ENCODE measurements at places on chromosomes 7 and 10.

DNA sequence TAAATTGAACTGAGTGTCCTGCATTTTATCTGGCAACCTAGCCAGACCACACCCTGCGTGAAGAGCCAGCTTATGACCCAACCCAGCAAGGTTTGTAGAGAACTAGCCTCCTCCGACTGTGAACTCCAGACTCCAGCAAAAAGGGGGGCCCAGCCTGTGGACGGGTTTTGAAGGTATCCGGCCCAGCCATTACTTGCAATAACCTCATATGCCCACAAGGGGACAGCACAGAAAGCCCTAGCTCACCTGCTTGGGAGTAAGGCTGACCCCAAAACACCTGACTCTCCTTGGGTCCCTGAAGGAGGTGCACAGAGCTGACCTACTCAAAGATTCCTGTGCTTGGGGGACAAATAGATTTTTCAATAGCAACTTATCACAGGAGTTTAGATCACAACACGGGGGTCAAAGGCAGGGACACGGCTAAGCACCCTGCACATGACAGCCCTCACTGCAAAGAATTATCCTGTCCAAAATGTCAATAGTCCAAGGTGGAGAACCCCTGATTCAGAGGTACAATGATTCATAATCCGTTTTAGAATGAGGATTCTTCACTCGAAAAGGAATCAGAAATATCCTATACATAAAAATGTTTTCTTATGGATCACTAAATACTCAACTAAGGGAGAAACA is 4.6 kb downstream of the TRPV6 start:
- H3K4me3 ChIP-seq: no peak overlapping the region
- peak; percentile 89 for DNase-seq

- no peak overlapping the region for H3K4me3 ChIP-seq
- no peaks in the 10 kb centered on the region for H3K36me3 ChIP-seq
- DNase-seq: no peak
These were observed 4.4 kb upstream of the BET1 start for GRCh38 chr7:94008537-94008936.

GRCh38 chr7:77330169-77330882 is 85.8 kb downstream of the GSAP start:
- no peaks in the 10 kb centered on the region for H3K36me3 ChIP-seq
- no peaks in the 10 kb centered on the region for H3K27me3 ChIP-seq
- no peak overlapping the region for H3K4me3 ChIP-seq

DNA sequence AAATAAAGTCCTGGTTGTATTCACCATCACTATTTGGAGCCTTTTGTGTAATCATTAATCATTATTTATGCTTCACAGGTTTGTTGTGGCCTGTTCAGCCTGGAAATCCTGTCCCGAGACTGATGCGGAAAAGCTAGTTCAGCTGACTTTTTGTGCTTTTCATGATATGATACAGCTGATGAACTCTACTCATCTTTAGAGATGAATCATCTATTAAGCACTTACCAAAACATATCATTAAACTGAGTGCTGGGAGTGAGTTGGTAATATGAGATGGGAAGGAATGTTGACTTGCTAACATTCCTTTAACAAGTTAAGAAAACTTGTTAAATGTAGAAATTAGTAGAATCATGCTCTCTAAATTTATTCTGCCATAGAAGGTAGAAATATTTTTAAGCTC is 53.0 kb downstream of the CROT start:
- H3K36me3 ChIP-seq: peaks cover 35% of the 10 kb centered on the region
- H3K4me3 ChIP-seq: no peak overlapping the region
- no peaks in the 10 kb centered on the region for H3K27me3 ChIP-seq
- H3K4me1 ChIP-seq: no peaks in the 10 kb centered on the region
- H3K27ac ChIP-seq: no peak overlapping the region

GRCh38 chr7:68205826-68206225 is 1209.2 kb downstream of the TYW1 start:
- no peak for DNase-seq
- no peak overlapping the region for H3K27ac ChIP-seq
- no peaks in the 10 kb centered on the region for H3K27me3 ChIP-seq

DNA sequence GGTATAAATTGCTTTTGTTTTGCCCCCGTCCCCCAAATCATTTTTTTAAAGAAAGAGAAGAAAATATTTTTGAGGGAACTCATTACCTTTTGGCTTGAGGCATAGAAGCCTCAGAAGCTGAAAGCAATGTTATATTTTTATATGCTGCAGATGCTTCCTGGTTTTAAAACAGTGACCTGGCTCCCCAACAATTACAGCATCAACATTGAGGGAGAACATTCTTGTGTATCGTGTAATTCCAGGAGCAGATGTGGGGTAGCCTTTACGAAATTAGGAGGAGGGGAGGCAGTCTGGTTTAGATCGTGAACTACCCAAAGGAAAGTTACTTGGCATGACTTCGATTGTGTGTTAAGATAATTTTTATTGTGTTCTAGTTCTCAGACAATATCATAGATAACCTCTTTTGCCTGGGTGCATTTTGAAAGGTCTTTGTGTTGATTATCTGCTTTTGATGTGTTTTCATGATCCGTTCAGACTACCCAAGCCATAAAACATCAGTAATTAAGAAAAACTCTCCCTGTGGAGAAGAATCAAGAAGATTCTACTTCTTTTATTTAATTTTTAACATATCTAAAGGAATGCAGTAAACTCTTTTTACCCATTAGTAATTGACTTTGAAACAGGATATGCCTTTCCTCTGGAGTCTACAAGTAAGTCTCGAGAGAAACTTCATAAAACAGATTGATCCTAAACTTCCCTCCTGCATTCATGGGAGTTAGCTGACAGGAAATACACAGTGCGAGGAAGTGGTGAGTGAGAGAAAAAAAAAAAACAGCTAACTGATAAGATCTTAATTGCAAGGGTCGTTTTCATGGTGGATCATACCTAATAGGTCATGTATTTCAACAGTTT is 141.4 kb downstream of the KIAA1217 start:
- no peak overlapping the region for H3K27ac ChIP-seq
- H3K27me3 ChIP-seq: no peaks in the 10 kb centered on the region
- H3K36me3 ChIP-seq: no peaks in the 10 kb centered on the region
- peaks cover 14% of the 10 kb centered on the region for H3K4me1 ChIP-seq
- H3K4me3 ChIP-seq: no peak overlapping the region

DNA sequence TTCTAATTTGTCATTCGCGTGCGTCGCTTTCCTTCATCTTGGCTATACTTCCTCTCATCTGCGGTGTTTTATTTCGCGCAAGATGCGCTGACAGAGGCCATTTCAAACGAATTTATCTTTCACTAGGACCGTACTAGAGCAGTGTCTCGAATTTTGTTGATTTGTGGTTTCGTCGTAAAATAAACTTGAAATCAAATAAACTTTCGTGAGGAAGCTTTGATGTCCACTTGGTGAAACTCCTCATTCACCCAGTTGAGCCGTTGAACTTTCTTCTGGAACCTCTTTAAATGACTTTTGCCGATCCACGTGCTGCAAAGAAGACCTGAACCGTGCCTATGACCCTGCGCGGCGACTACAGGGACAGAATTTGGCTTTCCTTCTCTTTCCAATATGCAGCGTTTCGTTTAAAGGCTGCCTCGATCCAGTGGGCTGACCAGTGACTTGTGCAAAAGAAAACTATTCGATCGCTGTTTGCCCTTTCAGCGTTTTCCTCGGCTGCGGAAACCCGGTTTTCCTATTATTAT is 163.9 kb upstream of the PPP1R3A start:
- H3K27me3 ChIP-seq: peaks cover 25% of the 10 kb centered on the region
- no peak overlapping the region for H3K27ac ChIP-seq
- H3K4me3 ChIP-seq: peak overlapping the region; percentile 93
- no peaks in the 10 kb centered on the region for H3K4me1 ChIP-seq
- H3K36me3 ChIP-seq: no peaks in the 10 kb centered on the region
- DNase-seq: no peak

DNA sequence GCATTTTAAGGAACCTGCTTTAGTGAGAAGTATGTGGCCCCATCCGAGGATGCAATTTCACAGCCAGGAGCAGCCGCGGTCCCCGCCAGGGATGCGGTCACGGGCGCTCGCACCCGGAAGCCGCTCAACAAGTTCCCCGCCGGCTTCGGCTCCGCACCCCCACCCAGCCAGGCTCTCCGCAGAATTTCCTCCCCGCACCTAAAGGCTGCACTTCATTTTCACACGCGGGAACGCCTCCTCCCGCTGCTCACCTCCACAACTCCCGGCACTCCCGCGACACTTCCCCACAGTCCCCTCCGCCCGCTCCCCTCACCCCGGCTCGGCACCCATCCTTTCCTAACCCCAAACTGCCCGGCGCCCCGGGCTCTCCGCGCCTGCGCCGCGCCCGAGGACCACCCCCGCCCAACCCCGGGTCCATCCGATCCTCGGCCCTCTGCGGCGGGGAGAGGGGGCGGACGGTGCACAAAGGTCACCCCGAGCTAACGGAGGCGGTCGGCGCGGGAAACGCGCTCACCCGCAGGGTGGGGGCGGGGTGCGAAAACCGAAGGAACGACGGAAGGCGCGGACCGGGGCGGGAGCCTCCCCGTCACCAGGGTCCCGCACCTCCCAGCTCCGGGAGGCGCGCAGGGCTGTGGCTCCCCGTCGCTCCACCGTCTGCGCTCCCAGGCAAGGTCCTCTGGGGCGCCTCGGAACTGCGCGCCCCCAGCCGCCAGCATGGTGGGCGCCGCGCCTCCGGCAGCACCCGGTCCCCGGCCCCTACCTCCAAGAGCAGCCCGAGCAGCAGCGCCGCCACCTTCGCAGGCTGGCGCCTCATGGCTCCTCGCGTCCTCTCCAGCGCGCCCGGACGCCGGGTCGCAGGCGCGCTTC is 558 bp downstream of the VOPP1 start:
- H3K4me3 ChIP-seq: peak overlapping the region; percentile 97
- peaks cover 12% of the 10 kb centered on the region for H3K27me3 ChIP-seq
- H3K4me1 ChIP-seq: peaks cover 6% of the 10 kb centered on the region
- H3K36me3 ChIP-seq: no peaks in the 10 kb centered on the region
- peak; percentile 85 for DNase-seq
- H3K27ac ChIP-seq: peak overlapping the region; percentile 33

DNA sequence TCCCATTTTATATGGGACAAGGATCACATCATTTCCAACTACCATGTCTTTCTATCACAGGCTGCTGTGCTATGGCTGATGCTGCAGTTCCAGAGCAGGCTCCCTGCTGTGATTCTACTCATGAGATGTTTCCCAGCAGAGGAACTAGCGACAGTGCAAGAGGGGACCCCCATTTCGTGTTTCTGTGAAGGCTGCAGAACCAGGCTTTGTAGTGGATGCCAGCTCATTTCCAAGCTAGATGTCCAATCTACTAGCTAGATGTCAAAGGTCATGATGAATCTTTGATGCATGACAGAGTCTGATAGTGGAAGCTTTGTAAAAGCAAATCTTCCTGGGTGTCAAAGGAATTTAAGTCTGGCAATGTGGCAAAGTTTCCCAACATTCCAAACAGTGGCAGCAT is 21.2 kb upstream of the MYO3A start:
- no peaks in the 10 kb centered on the region for H3K4me1 ChIP-seq
- no peak for DNase-seq
- no peaks in the 10 kb centered on the region for H3K36me3 ChIP-seq
- H3K4me3 ChIP-seq: no peak overlapping the region
- H3K27ac ChIP-seq: no peak overlapping the region
- H3K27me3 ChIP-seq: no peaks in the 10 kb centered on the region

DNA sequence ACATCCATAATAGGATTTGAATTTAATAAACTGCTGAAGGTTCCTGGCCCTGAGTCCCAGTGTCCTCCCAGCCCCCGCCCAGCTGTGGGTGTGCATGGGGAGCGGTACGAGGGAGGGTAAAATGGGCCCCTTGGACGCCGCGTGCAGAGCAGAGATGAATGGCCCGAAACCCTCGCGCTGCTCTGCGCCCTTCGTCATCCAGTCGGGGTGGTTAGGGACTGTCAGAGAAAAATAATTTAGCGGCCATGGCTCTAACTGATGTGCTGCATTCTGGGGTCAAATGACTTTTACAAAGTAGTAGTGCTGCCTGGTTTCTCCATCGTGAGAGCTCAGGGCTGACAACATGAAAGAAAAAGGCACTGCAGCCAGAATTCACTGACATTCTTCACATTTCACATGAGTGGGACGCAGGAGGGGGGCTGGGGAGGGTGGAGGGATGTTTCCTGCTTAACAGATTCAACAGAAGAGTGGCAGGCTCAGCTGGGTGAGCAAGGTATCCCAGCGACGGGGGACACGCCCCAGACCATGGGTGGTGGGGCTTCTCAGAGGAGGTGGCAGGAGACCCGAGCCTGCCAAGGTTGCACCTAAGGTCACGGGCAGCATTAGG is 304.5 kb downstream of the WDR37 start:
- H3K27me3 ChIP-seq: no peaks in the 10 kb centered on the region
- no peak overlapping the region for H3K4me3 ChIP-seq
- no peaks in the 10 kb centered on the region for H3K36me3 ChIP-seq
- H3K27ac ChIP-seq: peak overlapping the region; percentile 75
- no peaks in the 10 kb centered on the region for H3K4me1 ChIP-seq

- peak; percentile 2 for DNase-seq
- no peaks in the 10 kb centered on the region for H3K36me3 ChIP-seq
- no peak overlapping the region for H3K27ac ChIP-seq
- no peak overlapping the region for H3K4me3 ChIP-seq
- H3K4me1 ChIP-seq: no peaks in the 10 kb centered on the region
These were observed 13.3 kb downstream of the DIP2C start for GRCh38 chr10:676178-676577.

DNA sequence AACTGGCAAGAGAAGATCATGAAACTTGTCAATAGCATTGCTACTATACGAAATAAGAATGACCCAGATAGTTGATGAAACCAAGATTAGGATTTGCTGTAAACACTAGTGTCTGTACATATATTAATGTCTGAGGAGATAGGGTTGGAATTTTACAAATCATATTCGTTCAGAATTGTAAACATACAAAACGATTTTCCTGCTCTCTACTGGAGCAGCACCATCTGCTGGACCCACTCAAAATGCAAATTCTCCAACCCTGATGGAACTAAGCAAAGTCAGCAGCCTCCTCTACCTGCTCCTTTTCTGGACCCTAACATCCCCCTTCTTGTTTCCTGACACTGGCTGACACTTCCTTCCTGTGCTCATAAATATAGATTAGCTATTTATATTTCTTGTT is 29.4 kb upstream of the SGMS1 start:
- no peaks in the 10 kb centered on the region for H3K27me3 ChIP-seq
- no peak overlapping the region for H3K4me3 ChIP-seq
- H3K27ac ChIP-seq: no peak overlapping the region
- no peaks in the 10 kb centered on the region for H3K4me1 ChIP-seq

GRCh38 chr7:133353775-133354174 is 100.9 kb downstream of the EXOC4 start:
- peaks cover 6% of the 10 kb centered on the region for H3K36me3 ChIP-seq
- no peak overlapping the region for H3K27ac ChIP-seq
- H3K4me3 ChIP-seq: peak overlapping the region; percentile 0
- no peak for DNase-seq
- no peaks in the 10 kb centered on the region for H3K27me3 ChIP-seq

DNA sequence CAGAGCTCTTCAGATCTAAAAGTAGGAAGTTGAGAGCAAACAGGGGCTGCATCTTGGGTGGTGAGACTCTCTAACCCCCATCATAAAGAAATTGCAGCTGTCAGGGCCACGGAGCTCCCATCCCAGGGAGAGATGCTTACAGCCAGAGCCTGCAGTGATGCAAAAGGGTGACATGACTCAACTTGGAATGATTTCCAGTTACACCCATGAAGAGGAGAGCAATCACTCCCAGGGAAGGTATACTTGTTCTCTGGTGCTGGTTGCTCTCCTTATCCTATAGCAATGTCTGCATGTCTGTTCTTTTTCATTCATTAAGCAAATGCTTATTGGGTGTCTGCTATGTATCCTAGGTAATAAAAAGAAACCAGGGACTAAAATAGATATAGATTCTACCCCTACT is 228.0 kb downstream of the RAB11FIP2 start:
- H3K36me3 ChIP-seq: no peaks in the 10 kb centered on the region
- DNase-seq: no peak
- no peak overlapping the region for H3K4me3 ChIP-seq
- H3K27ac ChIP-seq: no peak overlapping the region
- no peaks in the 10 kb centered on the region for H3K4me1 ChIP-seq
- H3K27me3 ChIP-seq: peaks cover 71% of the 10 kb centered on the region
